Stimulated activated CD4-positive, alpha-beta T cell treated with anti-CD3 and anti-CD28 coated beads, Interleukin-1b, Interleukin-23, amount 100 ng/mL, for 1 hour (primary cell): ENCODE measurements at places on chromosomes 4 and X.

DNA sequence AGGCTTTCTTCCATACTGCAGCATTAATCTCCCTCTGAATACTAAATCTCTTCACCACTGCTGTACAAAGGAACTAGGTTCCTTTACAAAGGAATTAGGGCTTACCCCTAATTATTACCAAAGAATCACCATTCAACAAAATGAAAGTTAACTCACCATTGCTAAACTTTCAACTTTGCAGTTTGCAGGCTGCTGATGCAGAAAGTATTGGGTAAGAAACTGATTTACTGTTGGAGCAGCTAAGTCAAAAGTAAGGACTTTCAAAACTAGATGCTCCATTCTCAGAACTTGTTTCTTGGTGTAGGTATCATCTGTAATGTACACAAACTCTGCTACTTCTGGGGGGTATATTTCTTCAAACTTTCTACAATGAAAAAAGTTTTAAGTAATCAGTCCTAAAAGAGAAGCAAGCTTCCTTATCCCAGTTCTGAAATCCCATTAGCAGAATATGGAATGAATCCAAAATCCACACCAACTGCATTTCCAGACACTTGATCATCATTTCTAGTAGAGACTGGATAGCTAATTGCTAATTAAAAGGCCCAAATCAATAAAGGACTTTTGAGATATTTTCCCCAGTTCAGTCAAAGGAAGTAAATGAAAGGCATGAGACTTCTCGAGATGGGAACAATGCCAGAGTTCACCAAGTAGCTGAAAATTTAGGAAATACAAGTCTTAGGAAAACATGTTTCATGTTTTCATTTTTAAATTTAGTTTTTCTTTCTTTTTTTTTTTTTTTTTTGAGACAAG is 4.3 kb downstream of the CCNA2 start:
- no peak for DNase-seq

- no peak for DNase-seq
Measured at GRCh38 chrX:98380556-98380955, 1496.8 kb downstream of the RPA4 start.

DNA sequence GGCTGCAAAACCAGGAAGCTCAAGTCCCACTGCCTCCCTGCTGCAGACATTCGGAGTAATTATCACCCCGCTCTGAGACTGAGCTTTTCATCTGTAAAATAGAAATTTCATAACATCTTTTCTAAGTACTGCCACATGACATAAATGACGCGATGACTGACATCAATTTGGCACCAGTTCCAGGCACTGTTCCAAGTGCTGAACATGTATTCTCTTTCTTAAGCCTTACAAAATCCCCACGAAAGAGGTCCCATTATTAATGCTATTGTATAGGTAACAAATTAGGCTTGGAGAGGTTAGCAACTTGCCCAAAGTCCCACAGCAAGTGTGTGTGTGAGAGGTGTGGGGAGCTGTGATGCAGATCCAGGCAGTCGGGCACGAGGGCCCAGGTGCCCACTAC is 56.4 kb downstream of the SLC2A9 start:
- no peak for DNase-seq

- no peak for DNase-seq
Measured at GRCh38 chr4:143281507-143282190, 55.0 kb upstream of the GAB1 start.

DNA sequence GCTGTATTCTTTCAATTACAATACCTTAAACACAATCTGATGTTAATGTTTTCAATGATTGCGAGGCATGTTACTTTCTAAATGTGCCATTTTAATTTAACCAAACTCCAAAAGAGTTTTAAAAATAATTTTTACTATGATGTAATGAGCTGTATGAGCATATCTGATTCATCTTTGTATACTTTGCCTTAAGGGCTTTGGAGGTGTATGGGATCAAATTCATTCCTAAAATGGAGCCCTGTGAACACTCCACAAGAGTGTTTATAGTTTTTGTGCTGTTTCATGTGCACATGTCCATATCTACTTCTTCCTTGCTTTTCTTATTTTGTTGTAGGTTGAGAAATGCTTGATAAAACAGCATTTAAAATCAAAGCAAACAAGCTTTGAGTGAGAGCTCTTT is 82.4 kb downstream of the ATP10D start:
- DNase-seq, result no peak
